Peyer's patch (tissue), 4 donors: ENCODE measurements at places on chromosomes 12 and 14. TPM values are rescaled to one million over a fixed set of nuclear protein-coding genes. Genes with fewer than 3 reads are reported as not detected.

AMN gene
- total RNA-seq, result 809 TPM

- no peak for DNase-seq
Measured at GRCh38 chr14:53491256-53491883, 338.2 kb upstream of the DDHD1 start.

GRCh38 chr14:57755018-57755521 is 110.8 kb downstream of the SLC35F4 start:
- DNase-seq, result no peak

LRRK2 gene
- 44.6 TPM for total RNA-seq

GRCh38 chr14:84857571-84857970 is 672.4 kb upstream of the FLRT2 start:
- DNase-seq, result no peak

OR4E2 gene
- total RNA-seq, result not detected

DNA sequence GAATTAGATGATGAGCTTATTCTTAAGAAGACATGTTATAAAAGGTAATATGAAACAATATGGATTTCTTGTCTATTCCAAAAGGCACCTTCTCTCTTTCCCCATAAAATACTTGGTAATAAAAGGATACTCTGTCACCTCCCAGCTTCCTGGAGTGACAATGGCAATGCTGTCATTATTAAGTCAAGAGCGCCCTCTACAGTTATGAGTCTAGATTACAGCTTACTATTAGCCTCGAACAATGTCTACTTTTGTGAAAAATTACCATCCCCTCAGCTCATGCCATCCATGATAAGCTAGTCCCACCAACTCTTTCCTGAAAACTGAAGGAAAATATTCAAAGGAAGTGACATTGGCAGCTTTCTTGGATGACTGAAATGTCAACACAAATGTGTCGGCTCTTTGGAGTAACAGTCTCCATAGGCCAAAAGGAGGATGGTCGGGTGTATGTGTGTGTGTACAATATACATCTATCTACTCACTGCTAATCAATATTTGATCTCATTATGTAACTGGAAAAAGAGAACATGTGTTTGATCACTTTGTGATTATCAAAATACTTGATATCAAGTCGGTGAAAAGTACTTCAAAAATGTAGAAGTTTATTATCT is 48.7 kb upstream of the CDKN3 start:
- DNase-seq, result no peak

DNA sequence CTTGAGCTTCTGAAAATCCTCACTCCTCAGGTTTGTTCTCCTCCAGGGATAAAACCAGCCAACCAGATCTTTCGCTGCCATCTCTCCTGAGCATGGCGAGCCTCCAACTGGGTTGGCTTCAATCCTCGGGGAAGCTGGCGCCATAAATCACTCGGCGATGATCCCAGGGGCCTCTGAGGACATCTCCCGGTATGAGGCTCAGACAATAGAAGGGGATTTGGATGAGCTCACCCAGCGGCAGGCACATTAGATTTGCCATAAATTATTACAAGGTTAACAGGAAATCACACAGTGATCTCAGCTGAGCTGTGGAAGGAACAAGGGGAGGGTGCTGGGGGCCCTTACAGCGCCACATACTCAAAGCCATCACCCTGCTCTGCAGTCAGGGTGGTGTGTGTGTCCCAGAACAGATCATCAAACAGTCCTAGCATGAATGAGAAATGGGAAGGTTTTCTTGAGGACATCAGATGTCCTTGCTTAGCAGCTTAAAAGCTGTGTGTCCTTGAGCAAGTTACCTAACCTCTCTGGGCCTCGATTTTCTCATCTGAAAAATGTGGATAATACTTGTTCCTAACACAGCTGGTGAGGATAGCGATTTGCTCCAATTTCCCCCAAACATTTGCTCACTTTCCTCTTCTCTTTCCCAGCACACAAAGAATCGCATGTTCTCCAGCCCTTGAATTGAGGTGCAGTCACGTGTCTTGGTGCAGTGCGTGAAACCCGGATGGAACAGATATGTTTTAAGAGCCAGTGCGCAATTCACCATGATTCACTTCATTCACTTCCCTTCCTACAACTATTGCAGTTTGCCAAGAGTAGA is 142.8 kb downstream of the SCARB1 start:
- no peak for DNase-seq

- no peak for DNase-seq
Measured at GRCh38 chr12:10389904-10390303, at the start of gene KLRK1. Gene KLRK1, minus strand, starts transcription at chr12:10390041. Its CDS starts 1,231 bp downstream, at chr12:10388810.

DNA sequence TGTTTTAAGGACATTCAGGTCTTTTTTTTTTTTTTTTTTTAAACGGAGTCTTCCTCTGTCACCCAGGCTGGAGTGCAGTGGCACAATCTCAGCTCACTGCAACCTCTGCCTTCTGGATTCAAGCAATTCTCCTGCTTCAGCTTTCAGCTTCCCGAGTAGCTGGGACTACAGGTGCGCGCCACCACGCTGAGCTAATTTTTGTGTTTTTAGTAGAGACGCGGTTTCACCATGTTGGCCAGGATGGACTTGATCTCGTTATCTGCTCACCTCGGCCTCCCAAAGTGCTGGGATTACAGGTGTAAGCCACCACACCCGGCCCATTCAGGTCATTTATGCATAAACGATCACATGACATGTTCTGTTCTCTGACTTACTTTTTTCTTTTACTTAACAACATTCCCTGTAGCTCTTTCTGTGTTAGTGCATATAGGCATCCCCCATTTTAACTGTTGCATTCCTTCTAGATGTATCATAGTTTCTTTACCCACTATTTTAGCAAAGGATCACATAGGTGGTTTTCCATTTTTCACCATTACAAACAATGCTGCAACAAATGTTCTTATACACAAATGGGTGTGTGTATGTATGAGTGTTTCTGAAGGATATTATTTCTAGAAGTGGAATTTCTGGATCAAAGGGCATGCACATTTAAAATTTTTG is 74.2 kb downstream of the ARF6 start:
- DNase-seq, result no peak

GALNT8 gene
- 38.9 TPM for total RNA-seq

NID2 gene
- 11.2 TPM for total RNA-seq

DNA sequence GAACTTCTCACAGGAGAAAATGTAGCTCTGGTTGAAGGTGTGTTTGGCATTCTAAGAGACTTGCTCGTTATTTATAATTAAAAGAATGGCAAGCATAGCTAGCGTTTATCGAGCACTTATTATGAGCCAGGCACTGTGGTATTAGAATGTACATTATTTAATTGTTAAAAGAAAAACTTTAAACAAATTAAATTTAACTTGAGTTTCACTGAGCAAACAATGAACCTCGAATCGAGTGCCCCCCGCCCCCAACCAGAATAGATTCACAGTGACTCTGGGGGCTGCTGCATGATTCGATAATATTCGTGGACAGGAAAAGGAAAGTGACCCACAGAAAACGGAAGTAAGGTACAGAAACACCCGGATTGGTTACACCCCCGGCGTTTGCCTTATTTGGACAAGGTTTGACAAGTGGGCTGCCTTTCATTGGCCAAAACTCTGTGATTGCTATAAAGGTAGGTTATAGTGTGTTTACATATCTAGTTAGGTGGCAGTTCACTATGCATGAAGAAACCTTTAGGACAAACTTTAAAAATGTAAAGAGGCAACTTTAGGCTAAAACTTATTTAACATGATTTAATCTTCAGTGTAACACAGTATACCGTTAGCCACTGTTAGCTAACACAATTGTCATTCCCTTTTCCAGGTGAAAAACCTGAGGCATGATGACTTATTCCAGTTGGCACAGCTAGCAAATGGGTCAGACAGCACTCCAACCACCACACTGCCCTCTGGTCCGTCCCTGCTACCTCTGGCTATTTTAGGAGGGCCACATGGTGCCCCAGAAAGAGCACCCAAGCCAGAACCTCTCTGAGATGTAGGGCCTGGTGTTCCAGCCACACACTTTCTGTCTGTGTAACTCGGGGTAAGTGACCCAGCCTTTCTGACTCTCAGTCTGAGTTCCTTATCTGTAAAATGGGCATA is 7.1 kb downstream of the SCNN1A start:
- DNase-seq, result no peak

POU6F1 gene
- 7.9 TPM for total RNA-seq

DNA sequence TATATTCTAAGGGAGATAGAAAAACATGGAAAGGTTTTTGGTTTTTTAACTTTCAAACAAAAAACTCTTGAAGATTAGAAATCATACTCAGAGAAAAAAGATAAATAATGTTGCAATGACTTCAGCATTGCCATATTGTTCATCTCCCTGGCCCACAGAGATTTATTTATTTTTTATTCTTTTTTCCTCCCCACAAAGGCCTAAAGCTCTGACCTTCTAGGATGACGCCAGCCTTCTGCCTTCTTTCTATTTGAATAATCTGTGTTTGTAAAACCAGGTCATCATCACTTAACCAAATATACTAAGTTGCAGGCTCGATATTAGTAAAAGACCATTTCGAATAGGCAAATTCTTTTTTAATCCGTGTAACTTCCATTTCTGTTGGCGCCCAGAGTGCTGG is 4.4 kb upstream of the DCP1B start:
- DNase-seq, result no peak

DNA sequence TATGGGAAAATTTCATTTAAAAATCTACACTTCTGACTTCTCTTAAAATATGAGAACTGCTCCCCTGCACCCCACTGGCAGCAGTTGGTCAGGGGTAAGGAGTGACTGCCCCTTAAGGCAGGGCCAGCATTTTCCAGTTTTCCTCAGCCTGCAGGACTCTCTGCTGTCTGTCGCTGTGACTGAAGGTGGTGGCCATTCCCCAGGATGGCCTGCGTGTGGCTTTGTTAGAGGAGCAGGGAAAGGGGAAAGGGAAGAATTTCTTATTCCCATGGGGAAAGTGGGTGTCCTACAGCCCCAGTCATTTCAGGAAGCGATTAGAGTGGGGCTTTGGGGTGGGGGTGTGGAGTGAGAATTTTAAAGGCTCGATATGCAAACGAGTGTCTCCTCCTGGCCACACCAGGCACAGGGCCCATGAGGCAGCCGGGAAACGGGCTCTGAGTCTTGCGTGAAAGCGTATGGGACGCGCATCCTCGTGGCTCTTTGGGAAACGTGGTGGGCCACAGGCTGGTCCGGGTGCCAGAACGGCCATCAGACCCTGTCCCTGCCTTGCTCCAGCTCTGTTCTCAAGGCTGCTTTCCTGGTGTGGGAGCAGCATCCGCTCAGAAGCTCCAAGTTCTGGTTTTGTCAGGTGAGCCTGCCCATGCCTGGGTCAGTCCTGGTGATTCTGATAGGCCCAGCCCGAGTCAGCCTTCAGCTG is 23.5 kb downstream of the ADGRD1 start:
- no peak for DNase-seq

ASPG gene
- 2.3 TPM for total RNA-seq

- no peak for DNase-seq
Measured at GRCh38 chr14:77498120-77498979, at the start of gene ISM2. Gene ISM2, minus strand, starts transcription at chr14:77498816. Its CDS starts 23 bp downstream, at chr14:77498793.

DNA sequence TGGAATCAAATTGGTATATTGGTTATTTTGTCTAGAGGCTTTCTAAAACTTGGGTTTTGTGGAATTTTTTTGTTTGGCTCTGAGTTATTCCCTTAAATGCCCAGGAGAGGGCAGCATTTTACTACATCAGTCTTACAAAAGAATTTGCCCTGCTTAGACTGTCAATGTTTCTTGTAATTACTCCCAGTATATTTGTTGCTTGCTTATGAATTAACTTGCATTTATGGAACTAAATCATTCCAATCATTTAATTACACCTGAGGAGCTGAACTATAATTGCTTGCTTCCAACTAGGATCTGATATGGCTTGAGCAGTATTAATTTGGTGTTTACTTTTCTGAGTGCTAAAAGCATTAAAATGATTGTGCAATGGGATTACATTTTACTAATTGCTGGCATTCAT is 48.7 kb downstream of the MIPOL1 start:
- DNase-seq, result no peak

LPAR5 gene
- total RNA-seq, result 23.9 TPM

DNA sequence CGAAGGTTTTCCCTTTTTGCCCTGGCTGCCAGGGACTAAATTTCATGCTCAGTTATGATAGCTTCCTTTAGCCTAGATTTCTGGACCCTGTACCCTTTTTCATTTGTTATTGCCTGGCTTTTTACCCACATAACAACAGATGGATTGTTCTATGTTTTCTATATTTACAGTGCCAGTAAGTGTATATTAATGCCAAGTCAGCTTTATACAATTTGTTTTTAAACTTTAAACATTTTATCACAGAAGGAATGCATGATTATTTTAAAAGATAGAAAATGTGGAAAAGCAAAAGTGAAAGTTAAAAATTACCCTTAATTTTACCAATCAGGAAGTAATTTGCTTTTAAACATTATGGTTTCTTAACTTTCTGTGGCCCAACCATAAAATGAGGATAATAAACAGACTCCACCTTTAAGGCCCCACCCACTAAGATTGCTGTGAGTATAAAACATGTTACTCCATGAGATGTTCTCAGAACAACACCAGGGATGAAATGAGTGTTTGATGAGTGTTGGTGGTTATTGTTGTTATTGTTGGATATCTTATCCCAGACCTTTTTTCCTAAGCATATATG is 496.8 kb downstream of the EGLN3 start:
- DNase-seq, result no peak

DNA sequence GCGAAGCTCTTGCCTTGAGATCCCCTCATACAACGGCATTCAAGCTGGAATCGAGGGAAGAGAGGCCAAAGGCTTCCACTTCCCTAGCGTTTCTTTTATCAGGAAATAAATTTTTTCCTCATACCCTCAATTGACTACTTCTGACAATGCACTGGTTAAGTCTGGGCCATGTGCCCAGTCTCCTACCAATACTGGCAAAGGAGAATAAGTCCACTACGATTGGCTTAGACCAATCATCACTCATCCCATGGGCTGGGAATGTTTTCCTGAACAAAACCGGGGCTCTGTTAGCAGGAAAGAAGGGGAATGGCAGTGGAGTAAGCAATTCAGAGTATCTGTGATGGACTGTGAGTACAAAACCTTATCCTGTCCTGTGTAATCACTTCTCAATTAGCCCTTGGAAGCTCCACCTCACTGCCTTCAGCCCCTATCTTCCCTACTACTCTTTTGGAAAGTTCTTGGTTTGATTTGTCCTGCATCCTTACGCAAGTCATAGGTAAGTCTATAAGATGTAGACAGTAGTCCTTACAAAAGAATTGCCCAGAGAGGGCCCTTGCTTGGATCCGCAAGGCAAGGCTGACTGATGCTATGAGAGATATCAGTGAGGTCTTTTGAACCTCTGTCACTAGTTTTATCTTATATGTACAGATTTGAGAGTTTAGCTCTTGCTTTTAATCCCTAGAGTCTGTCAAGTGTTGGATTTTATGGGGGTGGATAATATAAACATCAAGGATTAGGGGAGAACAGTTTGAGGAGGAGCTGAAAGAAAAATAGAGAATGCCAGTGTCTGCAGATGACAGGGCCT is 36.3 kb upstream of the CDK17 start:
- no peak for DNase-seq

- DNase-seq, result no peak
Measured at GRCh38 chr12:127925971-127926370, 341.0 kb upstream of the TMEM132C start.

CLEC6A gene
- total RNA-seq, result not detected

PTGER2 gene
- total RNA-seq, result 6.4 TPM
